ENCODE measurements at places on chromosomes 5 and 9.

DNA sequence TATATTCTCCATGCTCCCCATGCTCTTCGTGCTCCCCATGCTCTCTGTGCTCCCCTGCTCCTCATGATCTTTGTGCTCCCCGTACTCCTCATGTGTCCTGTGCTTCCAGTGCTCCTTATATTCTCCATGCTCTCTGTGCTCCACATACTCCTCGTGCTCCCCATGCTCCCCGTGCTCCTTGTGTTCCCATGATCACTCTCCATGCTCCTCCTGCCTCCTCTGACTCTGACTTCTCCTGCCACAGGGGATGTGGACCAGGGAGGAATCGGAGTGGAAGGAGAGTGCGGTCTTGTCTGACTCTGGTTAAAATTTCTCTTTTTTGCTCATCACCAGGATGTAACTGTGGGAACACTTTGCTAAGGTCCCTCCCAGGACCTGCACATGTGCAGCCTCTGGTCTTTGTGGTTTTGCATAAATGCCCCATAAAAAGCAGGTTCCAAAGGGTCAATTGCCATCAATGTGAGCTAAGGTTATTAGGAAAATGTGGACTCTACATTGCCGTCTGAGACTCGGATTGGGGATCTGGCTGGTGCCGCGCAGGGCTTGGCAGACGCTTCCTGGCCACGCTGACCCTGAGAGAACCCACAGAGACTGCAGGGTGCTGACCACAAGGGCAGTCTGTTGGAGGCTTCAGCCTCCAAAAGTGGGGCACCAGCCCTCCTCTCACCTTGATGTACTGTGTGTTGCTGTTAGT is 52.5 kb downstream of the TRIP13 start:
- no peak for DNase-seq

- DNase-seq = no peak
These were observed 99.1 kb downstream of the BNC2 start for GRCh38 chr9:16771356-16771755.

- DNase-seq = no peak
These were observed 244.7 kb downstream of the BNC2 start for GRCh38 chr9:16625811-16626210.

- DNase-seq = no peak
These were observed 250.1 kb downstream of the GAS1 start for GRCh38 chr9:86697213-86697612.

- DNase-seq = no peak
These were observed 47.7 kb upstream of the TMC1 start for GRCh38 chr9:72473474-72474261.

GRCh38 chr5:161382685-161383084 is 163.8 kb downstream of the GABRB2 start:
- DNase-seq = no peak

DNA sequence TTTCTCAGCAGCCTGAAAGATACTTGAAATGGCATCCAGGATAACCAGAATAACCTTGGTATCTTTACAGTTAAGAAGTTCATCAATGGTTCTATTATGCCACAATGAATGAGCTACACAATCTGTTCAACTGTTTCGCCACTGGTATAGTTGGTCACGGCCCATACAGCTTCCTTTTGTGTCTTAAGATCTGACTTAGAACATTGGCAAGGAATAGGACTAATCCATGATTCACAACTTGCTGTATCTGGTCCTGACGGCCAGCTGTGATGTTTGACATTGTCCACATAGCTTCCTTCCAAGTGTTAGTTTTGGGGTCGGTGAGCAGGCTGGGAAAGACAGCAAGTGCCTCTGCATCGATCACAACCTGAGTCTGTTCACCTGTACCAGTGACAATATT is 113.3 kb upstream of the RAD23B start:
- DNase-seq = no peak

- DNase-seq = peak; percentile 60
These were observed 98.4 kb downstream of the FGF1 start for GRCh38 chr5:142587354-142587965.

- DNase-seq = no peak
These were observed 23.0 kb downstream of the ARHGEF37 start for GRCh38 chr5:149604321-149604720.

GRCh38 chr5:3996707-3997336 is 401.2 kb downstream of the IRX1 start:
- DNase-seq = no peak

DNA sequence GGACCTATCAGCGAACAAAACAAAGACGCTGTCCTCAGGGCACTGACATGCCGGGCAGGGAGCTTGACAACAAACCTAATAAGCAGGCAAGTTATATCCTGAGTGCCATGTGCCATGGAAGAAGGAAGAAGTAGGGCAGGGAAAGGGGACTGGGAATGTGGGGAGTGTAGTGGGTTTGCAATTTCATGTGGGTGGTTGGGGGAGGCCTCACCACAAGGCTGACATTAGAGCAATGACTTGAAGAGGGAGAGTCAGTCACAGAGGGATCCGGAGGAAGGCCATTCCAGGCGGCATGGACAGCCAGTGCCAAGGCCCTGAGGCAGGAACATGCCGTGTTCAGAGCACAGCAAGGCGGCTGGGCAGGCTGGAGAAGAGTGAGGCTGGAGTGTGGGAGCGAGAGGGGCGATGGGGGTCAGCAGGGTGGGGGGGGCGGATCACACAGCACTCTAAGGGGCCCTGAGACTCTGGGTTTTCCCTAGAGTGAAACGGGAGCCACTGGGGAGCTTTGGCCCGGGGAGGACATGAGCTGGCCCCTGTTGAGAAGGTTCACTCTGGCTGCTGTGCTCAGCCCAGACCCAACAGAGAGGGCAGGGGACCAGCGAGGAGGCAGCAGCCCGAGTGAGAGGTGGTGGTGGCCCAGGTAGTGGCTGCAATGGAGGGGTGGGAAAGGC is 86.3 kb downstream of the STK10 start:
- DNase-seq = no peak

DNA sequence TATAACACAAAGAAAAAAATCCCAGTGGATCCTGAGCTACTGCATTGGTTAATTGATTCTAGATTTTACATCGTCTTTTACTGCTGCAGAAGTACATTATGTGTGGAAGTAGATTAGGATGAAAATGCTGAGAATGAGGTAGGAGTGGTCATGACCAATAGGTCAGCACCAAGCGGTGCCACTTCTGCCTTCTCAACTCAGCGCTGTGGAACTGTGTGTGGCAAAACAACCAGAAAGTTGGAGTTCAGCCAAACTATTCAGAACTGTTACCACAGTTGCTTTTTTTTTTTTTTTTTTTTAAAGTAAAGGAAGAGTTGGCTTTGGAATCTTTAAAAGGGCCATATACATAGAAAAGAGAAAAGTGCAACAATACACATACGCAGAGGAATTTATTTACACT is 24.2 kb downstream of the POU5F2 start:
- peak; percentile 43 for DNase-seq

GRCh38 chr5:160419458-160420330 is 813 bp upstream of the SLU7 start:
- DNase-seq = no peak

DNA sequence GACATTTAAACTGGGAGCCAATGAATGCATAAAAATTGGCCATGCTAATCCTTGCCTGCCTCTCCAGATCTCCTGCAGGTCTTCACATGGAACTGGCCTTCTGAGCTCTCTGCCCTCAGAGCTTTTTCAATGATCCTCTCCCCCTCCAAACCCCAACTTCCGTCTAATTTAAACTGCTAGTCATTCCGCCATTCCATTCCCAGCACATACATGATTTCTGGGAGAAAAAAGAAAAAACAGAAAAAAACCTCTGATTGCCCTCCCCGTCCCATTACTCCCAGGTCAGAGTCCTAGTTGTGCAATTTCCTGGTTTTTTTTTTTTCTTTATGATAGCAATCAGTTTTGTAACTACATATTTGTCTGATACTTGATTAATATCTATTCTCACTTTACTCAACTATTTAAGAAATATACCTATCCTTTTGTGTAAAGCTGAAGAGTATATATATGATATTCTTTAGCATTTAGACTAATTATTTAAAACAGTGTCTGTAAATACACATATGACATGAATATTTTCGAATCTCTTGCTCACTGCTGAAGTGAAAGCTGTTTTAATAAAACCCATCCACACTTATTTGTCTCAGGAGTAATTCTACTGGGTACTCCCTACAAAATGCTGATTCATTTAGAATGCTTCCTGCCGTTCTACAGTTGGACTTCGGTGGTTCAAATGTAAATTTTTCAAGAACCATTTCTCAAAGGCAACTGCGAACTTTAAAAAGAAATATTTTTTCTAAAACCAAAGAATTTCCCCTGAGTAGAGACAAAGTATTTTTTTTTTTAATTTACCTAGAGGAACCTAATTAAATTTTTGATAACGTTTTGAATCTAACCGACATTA is 1.6 kb downstream of the HINT1 start:
- peak; percentile 7 for DNase-seq

GRCh38 chr9:98176391-98177259 is 15.8 kb downstream of the CORO2A start:
- DNase-seq = no peak

GRCh38 chr9:129138476-129139232 is 27.4 kb downstream of the PTPA start:
- DNase-seq = no peak

All from SHP77 (cell line).